Stimulated activated naive CD8-positive, alpha-beta T cell treated with anti-CD3 and anti-CD28 coated beads, Interleukin-15, amount 100 ng/mL, for 72 hours (primary cell): ENCODE measurements at places on chromosomes 6 and 20.

DNA sequence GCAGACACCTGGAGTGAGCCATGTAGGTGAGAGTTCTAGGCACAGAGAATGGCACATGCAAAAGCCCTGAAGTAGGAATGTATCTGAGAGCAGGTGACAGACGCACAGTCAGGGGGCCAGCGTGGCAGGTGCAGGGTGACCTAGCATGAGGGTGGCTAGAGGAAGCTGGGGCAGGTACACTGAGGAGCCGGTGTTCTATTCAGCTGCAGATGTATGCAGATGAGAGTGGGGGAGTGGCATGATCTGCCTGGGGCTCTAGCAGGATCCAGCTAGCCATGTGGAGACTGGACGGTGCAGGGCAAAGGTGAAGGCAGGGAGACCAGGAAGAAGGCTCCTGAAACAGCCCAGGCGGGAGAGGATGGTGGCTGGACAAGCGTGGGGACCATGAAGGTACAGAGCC, 10.7 kb downstream of the PEDS1 start:
- no peak for DNase-seq

- no peak for DNase-seq
Observed at GRCh38 chr6:147154454-147154853, 49.8 kb upstream of the STXBP5 start.

DNA sequence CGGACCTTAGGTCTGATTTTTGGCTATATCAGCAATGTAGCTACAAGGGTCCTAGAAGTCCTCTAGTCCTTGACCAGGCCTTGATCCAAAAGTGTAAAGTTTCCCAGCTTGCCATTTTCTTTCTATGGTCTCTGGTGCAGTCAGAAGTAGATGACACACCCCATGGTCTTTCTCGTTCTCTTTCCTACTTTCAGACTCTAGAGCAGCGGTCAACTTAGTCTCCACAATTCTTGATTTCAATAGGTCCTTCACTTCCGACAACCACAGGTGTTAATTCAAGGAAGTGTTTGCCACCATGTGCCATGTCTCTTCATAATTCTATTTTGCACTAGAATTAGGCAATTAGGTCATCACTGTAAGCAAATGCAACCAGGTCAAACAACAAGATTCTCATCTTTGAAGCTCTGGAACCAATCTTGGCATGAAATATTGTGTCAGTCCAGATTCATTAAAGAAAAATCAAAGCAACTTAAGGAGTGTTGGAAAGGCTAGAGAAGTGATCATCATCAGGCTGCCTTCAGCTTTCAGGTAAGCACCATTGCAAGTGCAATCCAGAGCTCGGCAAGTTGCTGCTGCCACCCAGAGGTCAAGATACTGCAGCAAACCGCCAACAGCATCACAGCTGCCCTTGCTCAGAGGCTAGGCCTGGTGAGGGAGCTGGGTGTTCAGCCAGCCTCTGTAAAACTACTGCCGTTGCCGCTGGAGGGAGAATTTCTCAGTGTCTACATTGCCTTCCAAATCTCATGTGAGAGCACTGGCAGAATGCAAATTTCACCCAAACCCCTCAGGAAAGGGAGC, 5.6 kb upstream of the SYNE1 start:
- peak; percentile 4 for DNase-seq

DNA sequence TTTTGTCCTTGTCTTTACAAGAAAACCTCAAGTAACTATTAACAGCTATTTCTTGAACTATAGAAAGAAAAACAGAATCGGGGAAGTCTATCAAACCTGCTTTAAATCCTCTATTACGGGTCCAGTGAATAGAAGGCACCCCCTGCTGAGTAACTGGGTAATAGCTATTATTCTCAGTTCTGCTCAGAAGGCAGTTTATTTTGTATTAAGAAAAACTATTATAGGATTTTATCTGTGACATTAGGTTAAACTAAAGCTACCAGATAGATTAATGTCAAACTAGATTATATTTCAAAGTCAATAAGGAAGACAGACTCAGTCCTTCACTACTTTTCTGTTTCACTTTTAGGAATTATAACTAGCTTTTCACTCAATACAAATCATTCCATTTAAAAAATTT, 93.7 kb downstream of the DST start:
- DNase-seq, result no peak

GRCh38 chr6:15365273-15365687, 119.4 kb downstream of the JARID2 start:
- peak; percentile 60 for DNase-seq
